ENCODE measurements at places on chromosomes 5 and 9. TPM values are rescaled to one million over a fixed set of nuclear protein-coding genes. Genes with fewer than 3 reads are reported as not detected.

DNA sequence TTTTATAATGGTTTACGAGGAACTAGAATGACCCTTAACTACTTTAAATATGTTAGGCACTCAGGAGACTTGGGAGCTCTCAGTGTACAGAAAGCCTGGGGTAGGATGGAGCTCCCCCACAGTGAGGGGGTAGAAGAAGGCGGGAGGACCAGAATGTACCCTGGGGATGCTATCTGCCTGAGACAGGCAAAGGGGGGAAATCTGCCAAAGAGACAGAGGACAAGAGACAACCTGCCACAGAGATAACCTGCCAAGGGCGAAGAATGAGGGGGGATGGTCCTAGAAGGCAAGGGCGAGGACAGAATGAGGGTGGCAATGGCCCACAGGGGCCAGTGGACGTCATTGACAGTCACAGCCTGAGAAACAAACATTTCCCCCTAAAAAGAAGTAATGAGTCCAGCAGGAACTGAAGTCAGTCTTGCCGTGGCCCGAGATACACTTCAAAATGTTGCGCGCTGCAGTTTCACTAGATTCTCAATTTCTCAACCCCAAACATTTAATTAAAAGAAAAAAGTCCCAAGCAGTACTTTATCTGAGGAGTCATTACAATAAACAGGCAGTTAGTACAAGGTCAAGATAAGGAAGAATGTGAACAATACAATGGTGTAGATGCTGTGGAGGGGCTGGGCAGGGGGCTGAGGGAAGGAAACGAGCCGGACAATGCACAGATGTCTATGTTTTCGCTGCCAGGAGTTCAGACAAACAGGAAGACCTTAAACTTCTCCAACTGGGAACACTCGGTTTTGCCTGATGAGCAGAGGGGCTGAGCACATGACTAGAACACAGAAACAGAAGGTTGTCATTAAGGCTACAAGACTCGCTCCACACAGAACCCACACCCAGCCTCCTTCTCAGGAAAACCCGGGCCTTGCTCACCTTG lies 125.0 kb downstream of the LHFPL2 start:
- no peak for DNase-seq

The ANKDD1B gene
- total RNA-seq: 1.7 TPM

GRCh38 chr5:5437227-5438172 lies 15.0 kb downstream of the ICE1 start:
- no peak for DNase-seq

DNA sequence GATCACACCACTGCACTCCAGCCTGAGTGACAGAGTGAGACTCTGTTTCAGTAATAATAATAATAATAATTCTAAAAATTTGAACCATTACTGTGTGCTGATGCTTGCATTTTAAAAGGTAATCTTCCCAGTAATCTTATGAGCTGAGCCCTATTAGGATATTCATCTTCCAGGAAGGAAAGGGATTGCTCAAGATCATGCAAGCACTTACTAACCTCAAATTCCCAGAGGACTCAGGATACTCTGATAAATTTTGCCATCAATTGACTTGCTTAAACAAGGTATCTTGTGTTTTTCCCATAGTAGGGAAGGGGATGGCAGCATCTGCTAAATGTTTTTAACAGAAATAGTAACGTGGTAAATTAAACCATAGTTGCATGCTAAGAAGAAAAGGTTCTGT lies 176.4 kb upstream of the MRPS30 start:
- no peak for DNase-seq

- no peak for DNase-seq
These were observed 36.1 kb upstream of the UBE2D2 start for GRCh38 chr5:139524940-139525585.

DNA sequence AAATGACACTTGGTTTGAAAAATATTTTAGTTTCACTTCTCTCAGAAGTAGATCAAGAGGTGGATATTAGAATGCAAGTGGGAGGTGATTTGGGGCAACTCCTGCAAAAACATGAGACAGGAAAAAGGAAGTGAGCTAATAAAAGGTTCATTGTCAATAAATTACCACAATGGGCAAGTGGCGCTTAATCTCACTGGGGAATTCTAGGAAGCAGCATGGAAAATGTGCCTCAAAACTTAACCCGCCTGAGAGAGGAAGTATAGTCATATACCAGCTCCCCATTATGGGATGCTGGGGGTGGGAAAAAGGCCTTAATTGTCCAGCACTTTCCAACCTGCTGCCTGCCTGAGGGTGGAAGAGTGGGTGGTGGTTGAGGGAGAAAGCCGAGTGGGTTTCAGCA lies 204.1 kb downstream of the ELAVL2 start:
- DNase-seq: peak; percentile 17

DNA sequence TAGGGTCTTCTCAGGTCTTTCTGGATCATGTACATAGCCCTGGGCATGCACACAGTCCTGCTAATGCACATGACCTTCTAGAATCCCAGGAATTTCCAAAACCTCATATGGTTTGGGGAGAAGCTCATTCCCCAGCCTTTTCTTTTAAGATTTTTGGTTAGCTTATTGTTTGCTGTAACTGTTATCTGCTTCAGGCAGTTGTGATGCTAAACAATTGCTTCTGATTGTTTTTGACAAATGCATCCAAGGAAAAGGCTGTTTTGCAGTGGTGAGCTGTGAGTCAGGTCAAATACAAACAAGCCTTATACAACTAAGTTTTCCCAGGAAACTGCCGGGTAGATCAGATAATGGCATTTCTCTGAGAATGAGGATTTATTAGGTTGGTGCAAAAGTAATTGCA lies 32.7 kb downstream of the SMC5 start:
- no peak for DNase-seq

GRCh38 chr5:83837265-83837907 lies 116.7 kb upstream of the HAPLN1 start:
- DNase-seq: no peak

DNA sequence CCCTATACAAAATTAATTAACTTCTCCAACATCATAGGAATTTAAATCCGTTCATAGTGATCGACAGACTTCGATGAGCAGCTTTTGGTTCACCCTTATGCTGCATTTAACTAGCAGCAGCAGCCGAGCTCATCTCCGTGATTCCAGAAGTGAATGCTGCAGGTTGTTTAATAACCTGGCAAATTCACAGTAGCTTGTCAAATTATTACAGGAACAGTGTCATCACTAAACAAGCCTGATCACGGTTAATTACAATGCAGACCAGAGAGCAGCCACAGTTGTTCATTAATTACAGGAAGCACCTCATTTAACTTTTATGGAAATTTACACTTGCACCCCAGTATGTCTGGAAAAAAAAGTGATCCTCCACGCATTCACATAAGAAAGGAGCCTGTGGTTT lies 188.2 kb downstream of the BNC2 start:
- DNase-seq: no peak

GRCh38 chr5:140362875-140363630 lies 3.1 kb downstream of the SLC4A9 start:
- peak; percentile 68 for DNase-seq

DNA sequence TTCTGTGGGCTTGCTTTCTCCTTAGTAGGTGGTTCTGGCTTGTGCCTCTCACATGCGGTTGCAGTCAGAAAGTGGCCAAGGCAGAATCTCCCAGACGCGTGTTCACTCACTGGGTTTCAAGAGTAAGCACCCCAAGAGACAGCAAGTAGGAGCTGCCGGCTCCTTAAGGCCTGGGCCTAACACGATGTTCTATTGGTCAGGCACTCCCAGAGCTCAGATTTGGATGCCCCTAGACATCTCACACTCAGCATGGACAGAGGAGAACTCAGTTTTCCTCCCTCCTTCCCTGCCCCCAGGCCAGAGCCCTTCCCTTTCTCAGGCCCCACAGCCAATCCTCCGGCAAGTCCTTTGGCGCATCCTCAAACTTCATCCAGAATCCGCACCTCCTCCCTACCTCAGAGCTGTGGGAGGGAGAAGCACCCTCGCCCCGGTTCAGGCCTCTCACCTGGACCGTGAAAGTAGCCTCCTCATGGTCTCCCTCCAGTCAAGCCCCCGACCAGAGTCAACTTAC lies 6.5 kb upstream of the CARD19 start:
- no peak for DNase-seq

The PCDHGA9 gene
- total RNA-seq: 3.2 TPM

The HAVCR2 gene
- total RNA-seq: not detected

GRCh38 chr5:77990020-77990419 lies 213.9 kb upstream of the TBCA start:
- no peak for DNase-seq

The CEP120 gene
- 20.7 TPM for total RNA-seq

The DMRTA1 gene
- total RNA-seq: 0.50 TPM

DNA sequence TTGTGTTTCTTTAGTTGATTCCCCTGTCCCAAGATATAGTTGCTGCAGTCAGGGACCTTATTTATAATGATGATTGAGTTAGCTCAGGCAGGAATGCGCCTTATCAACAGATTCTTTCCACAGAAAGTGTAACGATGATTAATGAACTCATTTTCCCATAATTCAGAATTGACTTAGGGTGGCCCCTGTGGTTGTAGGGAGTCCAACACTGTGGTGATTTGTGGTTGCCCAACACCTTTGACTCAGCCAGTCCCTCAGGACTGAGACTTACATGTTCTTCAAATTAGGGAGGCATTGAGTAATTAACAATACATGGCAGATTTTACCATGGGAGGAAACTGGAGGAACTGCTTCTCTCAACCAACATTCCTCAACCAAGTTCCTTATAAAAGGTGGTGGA lies 221.9 kb downstream of the GABRG2 start:
- DNase-seq: no peak

The ST8SIA4 gene
- under 0.01 TPM for total RNA-seq

DNA sequence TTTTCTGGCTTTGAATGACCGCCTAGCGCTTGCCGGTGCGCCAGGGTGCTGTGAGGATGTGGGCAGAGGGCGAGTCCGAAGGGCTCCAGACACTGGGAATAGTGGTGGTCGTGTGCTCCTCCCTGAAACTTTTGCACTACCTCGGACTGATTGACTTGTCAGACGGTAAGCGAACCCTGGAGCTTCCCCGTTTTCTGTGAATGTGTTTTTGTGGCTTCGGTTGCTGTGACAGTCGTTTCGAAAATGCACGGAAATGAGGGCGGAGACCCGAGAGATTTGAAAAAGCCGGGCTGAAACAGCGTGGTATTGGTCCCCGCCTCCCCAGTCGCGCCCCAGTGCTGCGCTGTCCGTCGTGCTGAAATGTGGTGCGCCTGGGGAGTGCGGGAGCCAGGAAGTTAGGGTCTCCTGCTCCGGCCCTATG lies 102.5 kb upstream of the GABRP start:
- peak; percentile 29 for DNase-seq

- no peak for DNase-seq
These were observed 58.4 kb downstream of the PBX3 start for GRCh38 chr9:125805586-125805985.

GRCh38 chr9:37197158-37198038 lies 77.0 kb downstream of the ZCCHC7 start:
- DNase-seq: peak; percentile 87

GRCh38 chr9:69975681-69976080 lies 68.0 kb upstream of the MAMDC2 start:
- DNase-seq: no peak

The CENPK gene
- total RNA-seq: 27.8 TPM

GRCh38 chr9:34377404-34377746 lies 677 bp upstream of the MYORG start:
- no peak for DNase-seq

- no peak for DNase-seq
These were observed 109.7 kb upstream of the LHFPL2 start for GRCh38 chr5:78758169-78758839.

The DDX4 gene
- not detected for total RNA-seq

The MAP1B gene
- total RNA-seq: 30.8 TPM

- peak; percentile 52 for DNase-seq
These were observed 23.8 kb upstream of the ZNF622 start for GRCh38 chr5:16489322-16489791.

DNA sequence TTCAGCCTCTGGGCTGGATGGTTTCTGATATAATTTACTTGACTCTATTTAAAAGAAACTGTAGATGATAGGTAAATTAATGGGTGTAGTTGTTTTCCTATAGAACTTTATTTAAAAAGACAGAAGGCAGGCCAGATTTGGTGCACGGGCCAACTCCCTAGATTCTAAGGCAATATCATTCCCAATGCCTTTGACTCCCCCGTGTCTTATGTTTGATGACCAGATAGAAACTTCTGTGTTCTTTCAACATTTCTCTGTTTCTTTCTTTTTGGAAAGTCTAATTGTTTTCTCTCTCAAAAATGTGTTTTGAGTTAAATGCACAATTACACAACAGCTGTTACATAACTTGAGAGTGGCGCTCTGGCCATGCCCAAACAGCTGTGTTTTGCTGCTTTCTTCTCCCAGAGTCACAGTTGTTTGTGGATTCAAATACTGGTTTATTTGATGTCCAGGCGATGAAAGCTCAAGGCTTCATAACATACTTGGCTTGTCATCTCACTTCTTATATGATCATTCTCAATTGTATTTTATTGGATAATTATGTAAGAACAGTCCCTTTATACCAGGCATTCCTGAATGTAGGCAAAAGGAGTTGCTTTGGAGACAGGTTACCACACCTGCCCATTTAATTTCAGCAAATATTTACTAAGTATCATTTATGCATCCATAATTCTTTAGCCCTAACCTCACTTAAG lies 1.7 kb upstream of the ALDH1A1 start:
- DNase-seq: no peak

- DNase-seq: no peak
These were observed 505.5 kb upstream of the WWC1 start for GRCh38 chr5:167785901-167786300.

The HMCN2 gene
- 0.08 TPM for total RNA-seq

DNA sequence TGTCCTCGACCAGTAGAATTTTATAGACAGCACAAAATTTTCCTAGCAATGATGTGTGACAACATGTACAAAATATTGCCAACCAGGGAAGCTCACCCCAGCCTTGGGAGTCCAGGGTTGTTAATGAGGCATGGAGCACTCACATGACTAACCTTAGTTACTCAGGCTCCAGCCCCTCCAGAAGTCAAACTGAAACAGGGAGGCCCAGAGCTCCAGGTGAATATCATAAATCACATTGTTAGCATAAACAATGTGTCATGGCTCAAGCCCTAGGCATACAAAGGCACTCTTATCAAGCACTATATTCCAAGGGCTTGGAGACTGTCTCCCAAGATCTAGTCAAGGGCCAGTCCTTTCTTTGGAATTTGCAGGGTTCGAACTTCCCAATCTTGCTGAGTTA lies 44.4 kb downstream of the TNFAIP8 start:
- peak; percentile 89 for DNase-seq

- no peak for DNase-seq
These were observed 2.0 kb upstream of the C1QTNF3 start for GRCh38 chr5:34045023-34045422.

GRCh38 chr9:71446473-71447411 lies 321.6 kb downstream of the CEMIP2 start:
- DNase-seq: peak; percentile 68

DNA sequence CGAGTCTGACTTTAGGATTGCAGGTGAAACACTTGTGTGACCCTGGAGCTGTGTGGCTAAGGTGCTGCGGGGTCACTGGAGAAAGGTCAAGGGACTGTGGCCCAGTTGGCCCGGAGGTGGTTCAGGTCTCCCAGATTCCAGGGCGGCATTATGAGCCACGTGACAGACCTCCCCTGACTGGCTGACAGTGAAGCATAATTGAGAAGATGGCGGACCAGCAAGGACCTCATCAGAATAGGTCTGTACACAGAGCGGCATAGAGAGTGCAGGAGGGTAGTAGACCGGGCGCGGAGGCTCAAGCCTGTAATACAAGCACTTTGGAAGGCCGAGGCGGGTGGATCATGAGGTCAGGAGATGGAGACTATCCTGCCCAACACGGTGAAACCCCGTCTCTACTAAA lies 815 bp upstream of the ODF2 start:
- no peak for DNase-seq

The PFN3 gene
- not detected for total RNA-seq

- no peak for DNase-seq
These were observed 24.7 kb upstream of the NOL6 start for GRCh38 chr9:33498387-33498786.

All from mammary epithelial cell (primary cell).